ENCODE measurements at places on chromosomes 5 and 9.

DNA sequence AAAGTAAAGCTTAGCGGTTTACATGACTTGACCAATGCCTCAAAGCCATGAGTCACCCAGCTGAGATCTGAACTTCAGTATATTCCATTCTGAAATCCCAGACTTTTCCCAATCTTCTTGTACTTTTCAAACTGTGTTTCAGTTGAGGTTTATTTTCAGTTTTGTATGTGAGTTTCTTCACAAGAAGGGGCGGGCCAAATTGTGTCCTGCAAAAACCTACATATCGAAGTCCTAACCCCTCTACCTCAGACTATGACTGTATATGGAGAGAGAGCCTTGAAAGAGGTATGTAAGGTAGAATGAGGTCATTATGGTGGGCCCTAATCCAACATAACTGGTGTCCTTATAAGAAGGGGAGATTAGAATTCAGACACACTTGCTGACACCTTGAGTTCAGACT lies 666 bp upstream of the TLR4 start:
- no peak for DNase-seq

DNA sequence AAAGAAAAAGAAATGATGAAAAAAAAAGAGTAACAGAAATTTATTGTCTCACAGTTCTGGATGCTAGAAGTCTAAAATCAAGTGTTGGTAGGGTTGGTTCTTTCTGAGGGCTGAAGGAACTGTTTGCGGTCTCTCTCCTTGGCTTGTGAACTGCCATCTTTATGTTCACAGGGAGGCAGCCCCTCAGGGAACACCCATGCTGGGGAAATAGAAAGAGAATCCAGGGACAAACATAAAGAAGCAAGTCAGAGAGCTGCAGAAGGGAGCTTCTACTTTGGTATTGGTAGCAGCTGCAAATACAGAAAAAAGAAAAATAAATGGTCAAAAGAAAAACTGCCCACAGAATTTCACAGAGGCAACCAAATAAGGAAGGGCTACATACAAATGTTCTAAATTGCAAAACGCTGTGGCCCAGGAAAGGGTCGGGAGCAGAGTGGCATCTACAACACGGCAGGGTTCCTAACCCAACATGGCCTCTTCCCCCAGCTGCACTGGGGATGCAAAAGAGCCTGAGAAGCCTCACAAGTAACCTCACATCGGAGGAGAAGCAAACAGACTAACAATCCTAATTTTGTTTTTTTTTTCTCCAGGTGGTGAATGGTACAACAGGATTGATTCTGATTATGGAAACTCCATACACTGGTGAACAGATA lies 37.4 kb downstream of the ELOVL7 start:
- DNase-seq: no peak

DNA sequence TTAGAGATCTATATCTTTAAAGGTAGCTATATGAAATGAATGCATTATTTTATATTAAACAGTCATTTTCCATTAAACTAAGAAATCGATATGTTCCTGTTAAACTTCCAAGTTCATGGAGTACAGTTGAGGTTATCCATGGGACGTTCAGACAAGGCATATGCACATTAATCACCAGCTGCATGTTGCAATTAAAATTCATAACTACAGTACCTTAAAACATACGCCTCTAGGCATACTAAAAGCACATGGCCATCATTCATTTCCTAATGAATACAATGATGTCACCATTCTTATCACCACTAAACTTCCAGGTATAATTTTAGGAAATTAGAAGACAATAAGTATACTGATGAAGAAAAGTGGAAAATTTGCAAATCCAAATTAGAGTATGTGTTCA lies 174.3 kb downstream of the CDH12 start:
- no peak for DNase-seq

DNA sequence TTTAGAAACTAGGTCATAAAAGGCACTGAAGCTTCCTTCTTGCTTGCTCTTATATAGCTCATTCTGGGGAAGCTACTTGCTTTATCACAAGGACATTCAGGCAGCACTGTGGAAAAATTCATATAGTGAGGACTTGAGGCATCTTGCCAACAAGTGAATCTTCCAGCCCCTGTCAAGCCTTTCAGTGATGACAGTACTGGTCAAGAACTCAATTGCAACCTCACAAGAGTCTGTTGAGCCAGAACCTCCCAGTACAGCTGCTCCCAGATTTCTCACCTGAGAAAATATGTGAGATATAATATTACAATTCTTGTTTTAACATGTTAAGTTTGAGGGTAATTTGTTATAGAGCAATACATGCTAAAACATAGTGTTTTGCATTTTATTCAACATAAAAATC lies 2011.0 kb upstream of the NUDT12 start:
- no peak for DNase-seq

- DNase-seq: peak; percentile 55
Measured at GRCh38 chr5:443239-444151, 519 bp downstream of the EXOC3 start.

DNA sequence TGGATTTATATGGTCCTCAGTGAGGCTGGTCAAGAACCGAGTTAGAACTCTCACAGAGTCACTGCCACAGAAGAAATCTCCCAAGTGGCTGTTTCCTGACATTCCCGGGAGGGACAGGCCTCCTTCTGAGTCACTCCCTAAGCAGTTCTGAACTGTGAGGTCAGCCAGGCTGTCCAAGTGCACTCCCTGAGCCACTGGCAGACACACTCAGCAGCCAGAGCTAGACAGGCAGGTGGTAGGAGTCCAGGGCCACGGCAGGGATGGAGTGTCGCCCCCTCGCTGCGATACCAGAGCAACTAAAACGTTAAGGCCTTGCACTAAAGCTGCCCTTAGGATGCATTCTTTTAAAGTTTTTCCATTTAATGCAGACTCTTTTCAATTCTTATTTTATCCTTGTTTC lies 3.4 kb downstream of the IL4 start:
- no peak for DNase-seq

DNA sequence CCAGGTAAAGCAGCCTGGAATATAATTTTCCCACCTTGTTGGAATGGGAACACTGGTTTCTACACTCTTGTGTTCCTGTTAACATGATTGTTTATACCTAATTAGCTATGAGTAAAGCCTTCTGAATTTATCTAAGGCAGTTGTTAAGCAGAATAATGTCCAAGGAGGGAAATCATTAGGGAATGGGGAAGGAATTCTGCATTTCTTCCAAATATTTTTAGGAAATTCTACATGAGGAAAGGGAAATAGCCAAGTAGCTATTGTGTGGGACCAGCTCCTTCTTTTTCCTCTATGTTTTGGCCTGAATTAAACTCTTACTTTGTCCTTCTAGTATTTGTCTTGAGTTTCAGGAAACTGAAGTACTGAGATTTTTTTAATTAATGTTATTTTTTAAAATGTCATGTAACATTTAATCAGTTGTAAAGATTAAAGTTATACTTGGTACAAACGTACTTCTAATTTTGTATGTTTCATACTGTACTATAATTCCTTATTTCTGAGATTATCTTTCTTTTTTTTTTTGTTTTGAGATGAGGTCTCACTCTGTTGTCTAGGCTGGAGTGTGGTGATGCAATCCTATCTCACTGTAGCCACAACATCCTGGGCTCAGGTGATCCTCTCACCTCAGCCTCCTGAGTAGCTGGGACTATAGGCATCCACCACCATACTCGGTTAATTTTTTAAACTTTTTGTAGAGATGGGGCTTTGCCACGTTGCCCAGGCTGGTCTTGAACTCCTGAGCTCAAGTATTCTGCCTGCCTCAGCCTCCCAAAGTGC lies 28.5 kb downstream of the ANKDD1B start:
- no peak for DNase-seq

DNA sequence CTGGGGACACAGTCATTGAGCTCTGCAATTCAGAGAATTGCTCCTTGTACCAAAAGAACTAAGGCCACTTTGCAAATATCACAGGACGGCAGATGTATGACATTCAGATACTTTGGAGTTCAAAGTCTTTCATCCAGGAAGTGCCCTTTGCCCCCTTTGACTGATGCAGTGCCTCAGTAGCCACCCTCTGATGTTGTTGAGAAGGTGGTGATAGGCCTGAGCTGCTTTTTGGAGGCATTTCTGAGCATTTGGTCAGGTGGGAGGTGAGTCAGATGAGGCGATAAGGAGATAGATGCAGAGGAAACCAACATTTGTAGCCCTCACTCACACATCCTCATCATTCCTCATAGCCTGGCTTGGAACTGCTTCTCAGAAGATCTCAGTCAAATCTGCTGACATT lies 63.4 kb downstream of the ANGPTL2 start:
- no peak for DNase-seq

DNA sequence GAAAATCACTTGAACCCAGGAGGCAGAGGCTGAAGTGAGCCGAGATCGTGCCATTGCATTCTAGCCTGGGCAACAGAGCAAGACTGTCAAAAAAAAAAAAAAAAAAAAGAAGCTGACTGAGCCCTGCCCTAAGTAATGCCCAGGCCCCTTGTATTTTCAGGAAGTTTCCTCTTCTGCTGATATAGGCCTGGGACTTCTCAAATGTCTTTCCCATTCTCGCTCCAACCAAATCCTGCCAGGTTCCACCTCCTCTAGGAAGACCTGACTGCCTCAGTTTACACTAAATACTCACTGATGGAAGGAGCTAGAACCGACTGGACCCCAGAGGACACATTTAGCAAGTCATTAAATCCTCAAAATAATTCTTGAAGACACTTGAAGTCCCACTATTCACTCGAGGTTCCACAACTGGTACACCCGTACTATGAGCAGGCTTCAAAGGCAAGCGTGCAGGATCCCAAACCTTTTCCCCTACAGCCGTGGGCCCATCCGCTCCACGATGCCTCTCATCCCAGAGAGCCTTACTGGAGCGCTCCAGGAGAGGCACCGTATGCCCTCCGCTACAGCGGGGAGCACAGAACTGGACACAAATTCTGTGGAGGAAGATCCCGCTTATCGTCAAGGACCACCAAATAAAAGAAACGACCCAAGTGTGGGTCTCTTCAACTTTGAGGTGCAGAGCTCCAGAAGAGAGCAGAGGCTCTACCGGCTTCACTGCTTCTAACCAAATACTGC lies 676 bp downstream of the NOL6 start:
- DNase-seq: no peak

GRCh38 chr9:94511955-94512265 lies 43.0 kb upstream of the PCAT7 start:
- no peak for DNase-seq

GRCh38 chr9:33140401-33141360 lies 26.5 kb downstream of the B4GALT1 start:
- DNase-seq: no peak

DNA sequence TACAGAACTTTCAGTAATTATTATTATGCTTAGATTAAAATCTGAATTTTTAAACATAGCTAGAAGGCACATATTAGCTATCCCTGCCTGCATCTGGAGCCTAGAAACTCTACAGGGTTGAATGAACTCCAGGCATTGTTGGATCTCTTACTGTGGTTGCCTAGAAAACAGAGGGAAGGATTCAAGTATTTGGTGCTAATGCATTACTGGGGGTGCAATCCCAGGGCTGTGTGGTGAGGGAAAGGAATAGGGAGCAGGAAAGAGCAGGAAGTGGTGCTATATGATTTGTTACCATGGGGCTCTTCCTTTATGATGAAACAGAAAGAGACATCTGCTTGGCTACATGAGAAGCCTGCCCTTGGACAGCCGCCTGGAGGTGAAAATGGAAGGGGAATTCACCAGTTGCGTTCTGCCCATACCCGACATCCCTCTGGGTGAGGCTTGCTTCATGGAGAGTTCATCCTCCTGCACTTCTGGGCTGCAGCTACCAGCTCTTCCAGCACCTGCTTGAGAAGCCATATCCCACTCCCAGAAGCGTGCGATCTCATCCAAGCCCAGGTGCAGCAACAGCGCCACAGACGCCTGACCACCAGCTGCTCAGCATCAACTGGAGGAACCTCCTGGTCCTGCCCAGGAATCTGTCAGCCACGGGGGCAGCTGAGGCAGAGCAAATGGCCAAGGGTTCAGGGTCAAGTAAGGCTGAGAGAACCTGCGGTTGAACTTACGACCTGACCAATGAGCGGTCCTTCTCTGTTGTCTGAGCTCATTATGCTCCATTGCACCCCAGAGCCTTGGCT lies 362.8 kb downstream of the SEMA5A start:
- DNase-seq: no peak

- peak; percentile 13 for DNase-seq
Measured at GRCh38 chr5:102223542-102224477, 72.3 kb downstream of the SLCO4C1 start.

- no peak for DNase-seq
Measured at GRCh38 chr5:60507687-60508086, 192.3 kb downstream of the DEPDC1B start.

- no peak for DNase-seq
Measured at GRCh38 chr9:33125871-33126823, 41.0 kb downstream of the B4GALT1 start.

- DNase-seq: no peak
Measured at GRCh38 chr5:172777881-172778814, 7.2 kb upstream of the DUSP1 start.
